ENCODE measurements at places on chromosomes 2 and 18.

DNA sequence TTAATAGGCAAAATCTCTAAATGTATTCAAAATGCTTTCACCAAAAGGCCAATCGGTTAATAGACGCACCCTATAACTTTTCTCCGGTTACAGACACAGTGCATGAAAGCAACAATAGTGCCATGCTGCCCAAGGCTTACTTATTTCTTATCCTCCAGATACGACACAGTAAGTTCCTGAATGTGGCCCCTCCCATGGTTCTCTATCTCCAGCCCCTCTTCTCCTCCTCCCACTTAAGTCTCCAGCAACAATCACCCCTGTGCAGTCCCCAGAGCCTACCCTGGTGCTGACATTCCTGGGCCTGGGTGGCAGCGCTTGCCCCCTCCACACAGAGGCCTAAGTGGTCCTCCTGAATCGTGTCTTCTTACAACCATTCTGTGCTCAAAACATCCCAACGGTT is 3.6 kb downstream of the KIDINS220 start:
- no peak for DNase-seq

DNA sequence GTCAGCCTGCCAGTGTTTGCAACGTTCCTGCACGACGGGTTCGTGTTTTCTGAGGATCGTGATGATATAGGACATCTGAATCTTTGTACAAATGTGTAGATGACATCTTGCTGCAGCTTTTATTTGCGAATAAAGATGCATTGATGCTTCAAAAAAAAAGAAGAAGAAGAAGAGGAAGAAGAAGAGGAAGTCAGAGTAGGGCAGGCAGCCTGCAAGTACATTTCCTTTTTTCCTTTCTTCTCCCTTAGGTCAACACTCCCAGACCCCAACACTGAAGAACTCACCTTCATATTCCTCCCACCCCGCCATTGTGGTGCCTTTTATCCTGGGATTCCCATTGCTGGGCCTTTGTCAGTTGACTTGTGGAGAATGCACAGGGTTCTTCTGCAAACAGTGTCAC is 91.5 kb downstream of the FHOD3 start:
- DNase-seq: no peak

- DNase-seq: no peak
Measured at GRCh38 chr18:56984731-56985130, 162.2 kb upstream of the BOD1L2 start.

DNA sequence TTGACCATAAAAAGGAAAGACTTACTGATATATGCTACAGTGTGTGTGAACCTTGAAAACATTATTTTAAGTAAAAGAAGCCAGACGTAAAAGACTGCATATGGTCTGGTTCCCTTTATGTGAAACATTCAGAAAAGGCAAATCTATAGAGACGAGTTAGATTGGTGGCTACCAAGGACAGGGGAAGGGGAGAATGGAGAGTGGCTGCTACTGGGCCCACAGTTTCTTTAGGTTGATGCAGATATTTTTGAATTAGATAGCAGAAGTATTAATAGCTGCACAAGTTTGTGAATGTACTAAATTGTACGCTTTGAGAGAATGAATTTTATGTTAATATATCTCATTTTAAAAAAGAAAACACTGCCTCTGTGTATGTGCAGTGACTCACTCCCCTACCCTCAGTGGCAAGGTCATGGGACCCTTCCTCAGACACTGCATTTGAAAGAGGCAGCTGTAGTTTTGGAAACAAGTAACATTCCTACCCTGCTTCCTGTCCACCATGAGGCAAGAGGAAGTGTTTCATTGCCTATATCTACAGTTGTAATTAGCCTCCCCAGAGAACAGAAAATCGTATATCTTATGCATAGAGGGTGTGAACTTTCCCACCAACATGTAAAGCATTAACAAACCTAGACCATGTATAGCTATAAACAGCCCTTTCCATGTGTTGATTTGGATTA is 29.8 kb upstream of the ARMC9 start:
- DNase-seq: no peak

GRCh38 chr2:60532421-60532820 is 21.0 kb downstream of the BCL11A start:
- DNase-seq: peak; percentile 57

DNA sequence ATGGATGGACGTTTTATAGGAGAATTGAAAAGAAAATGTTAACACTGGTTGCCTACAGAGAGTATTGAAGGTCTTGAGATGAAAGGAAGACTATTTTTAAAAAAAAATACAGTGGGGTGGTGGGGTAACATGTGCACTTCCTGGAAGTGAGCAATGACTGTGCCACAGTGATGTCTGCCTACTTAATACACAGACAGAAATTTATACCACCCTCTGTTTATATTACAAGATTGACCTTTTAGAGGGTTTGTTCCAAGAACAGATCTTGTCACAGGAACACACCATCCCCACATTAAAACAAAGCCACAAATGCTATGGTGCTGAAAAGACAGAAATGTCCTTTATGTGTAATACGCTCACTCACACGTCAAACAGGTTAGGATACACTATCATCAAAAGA is 87.6 kb downstream of the THADA start:
- DNase-seq: no peak

DNA sequence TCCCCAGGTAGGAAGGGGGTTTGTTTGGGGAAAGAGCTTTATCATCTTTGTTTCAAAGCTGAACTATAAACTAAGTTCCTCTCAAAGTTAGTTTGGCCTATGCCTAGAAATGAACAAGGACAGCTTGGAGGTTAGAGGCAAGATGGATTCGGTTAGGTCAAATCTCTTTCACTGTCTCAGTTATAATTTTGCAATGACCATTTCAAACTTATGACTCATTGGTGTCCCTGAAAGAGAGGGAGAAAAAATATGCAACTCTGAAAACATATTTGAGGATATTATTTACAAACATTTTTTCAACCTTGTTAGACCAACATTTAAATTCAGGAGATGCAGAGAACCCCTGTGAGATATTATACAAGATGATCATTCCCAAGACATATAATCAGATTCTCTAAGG is 95.7 kb downstream of the EFEMP1 start:
- no peak for DNase-seq

- DNase-seq: no peak
Measured at GRCh38 chr2:102950371-102950946, 188.6 kb downstream of the TMEM182 start.

DNA sequence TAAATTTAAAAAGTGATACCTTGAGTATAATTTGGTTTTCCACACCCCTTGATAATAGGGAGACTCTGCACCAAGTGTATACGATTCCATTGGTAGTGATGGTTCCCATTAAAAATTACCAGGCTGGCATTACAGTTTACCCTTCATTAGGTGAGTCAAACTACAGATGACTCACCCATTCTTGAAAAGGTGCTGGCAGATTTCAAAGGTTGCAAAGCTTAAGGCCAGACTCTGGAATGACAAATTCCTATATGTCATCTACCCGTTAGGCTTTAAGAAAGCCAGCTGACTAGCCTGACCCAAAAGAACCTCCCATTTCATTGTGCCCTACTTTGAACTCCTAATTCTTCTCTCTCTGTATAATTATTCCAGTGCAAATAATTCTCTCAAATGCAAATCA is 124.4 kb downstream of the LRRTM4 start:
- DNase-seq: no peak

GRCh38 chr2:224682134-224682533 is 34.0 kb downstream of the CCDC195 start:
- no peak for DNase-seq

DNA sequence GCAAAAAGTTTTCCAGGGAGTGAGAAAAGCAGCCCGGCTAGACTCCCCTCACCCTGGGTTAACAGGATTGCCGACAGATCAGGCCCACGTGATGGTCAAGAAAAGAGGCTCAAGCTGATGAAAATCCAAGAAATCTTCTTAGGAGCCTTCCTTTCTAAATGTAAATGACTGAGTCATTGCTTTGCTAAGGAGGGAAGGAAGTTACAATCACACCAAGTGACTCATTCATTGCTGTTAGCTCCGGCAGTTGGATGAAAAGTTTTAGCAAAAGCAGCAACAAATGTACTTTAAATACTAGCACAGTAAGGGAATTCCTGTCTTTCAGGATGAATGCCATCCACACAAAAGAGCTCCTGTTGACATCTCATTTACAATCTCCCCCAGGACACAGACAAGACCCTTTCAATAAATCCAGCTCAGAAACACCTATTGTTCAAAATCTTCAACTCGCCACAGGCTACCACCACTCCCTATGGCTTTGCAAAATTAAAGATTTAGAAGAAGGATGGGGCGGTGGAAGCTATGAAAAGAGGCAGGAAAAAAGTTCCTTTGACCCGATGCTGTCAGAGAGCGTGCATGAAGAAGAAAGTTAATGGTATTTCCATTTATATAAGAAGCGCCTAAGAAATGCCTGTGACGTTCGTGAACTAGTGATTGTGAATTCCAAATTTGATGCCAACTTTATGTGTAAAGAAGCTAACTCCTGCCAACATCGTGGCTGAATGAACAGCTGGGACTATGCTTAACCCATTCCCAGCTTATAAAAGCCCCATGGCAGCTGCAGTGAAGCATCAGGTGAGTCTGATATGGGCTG is 153.7 kb downstream of the TGIF1 start:
- peak; percentile 96 for DNase-seq

- DNase-seq: no peak
Measured at GRCh38 chr2:150792780-150793300, 305.4 kb upstream of the RND3 start.

GRCh38 chr2:120885749-120886148 is 150.1 kb downstream of the GLI2 start:
- no peak for DNase-seq

DNA sequence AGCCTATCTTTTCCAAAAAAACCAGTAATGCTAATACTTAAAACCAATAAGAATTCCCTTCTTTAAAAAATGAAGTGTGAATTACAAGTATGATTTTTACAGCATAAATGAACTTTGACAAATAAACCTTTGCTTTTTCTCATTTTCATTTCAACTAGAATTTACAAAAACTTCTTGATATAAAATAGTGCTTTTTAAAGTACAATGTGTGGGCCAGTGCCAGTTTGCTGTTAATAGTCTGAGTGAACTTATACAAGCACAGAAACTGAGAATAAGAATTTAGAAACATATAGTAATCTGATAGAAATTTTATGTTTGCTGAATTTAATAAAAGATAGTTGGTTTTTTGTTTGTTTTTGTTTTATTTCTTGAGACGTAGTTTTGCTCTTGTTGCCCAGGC is 43.7 kb upstream of the CHRNA1 start:
- no peak for DNase-seq

GRCh38 chr2:210172219-210172575 is 988 bp upstream of the KANSL1L start:
- DNase-seq: no peak

DNA sequence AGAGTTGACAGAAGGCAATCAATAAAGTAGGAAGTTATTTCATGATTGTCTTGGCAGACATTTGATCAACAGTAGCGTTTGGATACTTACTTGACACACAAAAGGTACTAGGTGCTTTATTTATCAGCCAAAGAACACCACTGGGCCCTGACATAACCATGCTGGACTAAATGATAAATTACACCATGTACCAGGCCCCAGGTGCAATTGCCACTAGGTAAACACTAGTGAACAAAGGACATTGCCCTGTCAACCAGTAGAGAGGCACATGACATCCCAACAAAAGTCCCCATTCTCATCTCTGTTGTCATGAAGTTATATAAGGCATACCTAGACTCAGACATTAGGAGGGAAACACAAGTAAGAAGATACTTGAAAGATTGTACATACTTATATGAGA is 747.2 kb downstream of the SATB2 start:
- no peak for DNase-seq

- DNase-seq: no peak
Measured at GRCh38 chr2:168050377-168050776, 197.0 kb downstream of the STK39 start.

GRCh38 chr2:236674238-236674637 is 104.6 kb downstream of the ACKR3 start:
- no peak for DNase-seq

GRCh38 chr2:8721410-8721809 is 39.6 kb downstream of the ID2 start:
- DNase-seq: no peak

DNA sequence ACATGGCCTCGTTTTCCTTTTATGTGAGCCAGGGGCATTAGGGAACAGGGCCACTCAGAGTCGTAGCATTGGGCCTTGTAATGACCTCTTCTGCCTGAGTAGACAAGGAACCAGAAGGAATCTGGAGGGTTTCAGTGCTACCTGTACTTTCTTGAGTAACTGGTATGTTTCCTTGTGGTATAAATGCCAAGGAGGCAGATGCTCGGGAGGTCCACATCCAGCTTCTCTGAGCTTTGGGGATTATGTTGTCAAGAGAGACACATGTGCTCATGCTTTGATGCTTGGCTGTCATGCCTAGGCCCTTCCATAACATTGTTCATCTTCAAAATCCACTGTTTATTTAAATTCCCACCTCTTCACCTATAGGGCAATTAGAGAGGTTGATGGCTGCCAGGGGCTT is 26.3 kb downstream of the FOSL2 start:
- DNase-seq: no peak

- no peak for DNase-seq
Measured at GRCh38 chr18:75250471-75250821, 39.8 kb downstream of the TSHZ1 start.

GRCh38 chr2:241724975-241725870 is 9.2 kb upstream of the D2HGDH start:
- DNase-seq: no peak

Measured in fibroblast of skin of left quadriceps (primary cell).